IMR-90 (cell line): ENCODE measurements at places on chromosomes 16 and 17. TPM values are rescaled to one million over a fixed set of nuclear protein-coding genes. Genes with fewer than 3 reads are reported as not detected.

PYCARD gene
- total RNA-seq, result 10.2 and 13.1 TPM in 2 replicates

MT4 gene
- not detected in 2 replicates for total RNA-seq

DNA sequence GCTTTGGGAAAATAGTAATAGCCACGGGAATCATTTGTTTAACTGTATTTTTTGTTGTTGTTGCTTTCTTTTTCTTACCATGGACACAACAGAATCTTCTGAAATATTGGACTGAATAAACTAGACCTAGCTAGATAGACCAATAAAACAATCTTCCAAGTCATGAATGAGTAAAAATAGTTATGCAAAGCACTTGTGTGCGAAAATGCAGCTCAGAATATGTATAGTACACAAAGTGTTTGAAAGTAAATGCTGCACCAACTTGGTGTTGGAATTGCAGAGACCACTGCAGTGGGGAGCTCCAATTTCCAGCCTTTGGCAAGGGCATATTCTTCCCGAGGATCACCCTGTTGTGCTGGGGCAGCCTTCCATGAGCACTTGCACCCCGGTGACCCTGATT, 68.0 kb downstream of the AATF start:
- no peak for DNase-seq

GRCh38 chr17:62687997-62688396, 60.5 kb downstream of the MRC2 start:
- DNase-seq, result no peak

FOXF1 gene
- 2.7 and 4.2 TPM in 2 replicates for total RNA-seq

C17orf78 gene
- not detected in 2 replicates for total RNA-seq

GRCh38 chr16:73882033-73882432, 414.6 kb upstream of the PSMD7 start:
- no peak for DNase-seq

WFIKKN2 gene
- total RNA-seq, result not detected in 2 replicates

- no peak for DNase-seq
Observed at GRCh38 chr17:44362949-44363612, 572 bp downstream of the FAM171A2 start.

- DNase-seq, result peak; percentile 88
Observed at GRCh38 chr16:9077091-9077809, 14.2 kb upstream of the HAPSTR1 start.
